Pons (tissue), 1 donor: ENCODE measurements at places on chromosomes 13 and 19.

- DNase-seq, result peak; percentile 15
Measured at GRCh38 chr19:9883231-9883758, 48.2 kb downstream of the PIN1 start.

- DNase-seq, result no peak
Measured at GRCh38 chr13:35927567-35928021, 203.6 kb downstream of the DCLK1 start.

DNA sequence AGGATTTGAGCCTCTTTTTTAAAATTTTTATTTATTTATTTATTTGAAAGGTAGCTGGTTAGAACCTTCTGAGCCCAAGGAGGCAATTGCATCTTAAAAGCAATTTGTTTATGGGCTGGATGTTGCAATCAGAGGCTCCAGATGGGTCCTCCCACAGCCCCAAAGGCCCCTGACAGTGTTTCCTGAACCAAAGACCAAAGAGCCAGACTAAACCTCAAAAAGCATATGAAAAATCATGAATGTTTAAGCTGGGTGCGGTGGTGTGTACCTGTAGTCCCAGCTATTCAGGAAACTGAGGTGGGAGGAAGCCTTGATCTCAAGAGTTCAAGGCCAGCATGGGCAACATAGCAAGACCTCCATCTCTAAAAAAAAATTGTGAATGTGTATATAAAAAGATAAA, 67.8 kb upstream of the RGCC start:
- DNase-seq, result no peak

- DNase-seq, result peak; percentile 58
Measured at GRCh38 chr13:33446821-33447725, 161.5 kb upstream of the STARD13 start.

DNA sequence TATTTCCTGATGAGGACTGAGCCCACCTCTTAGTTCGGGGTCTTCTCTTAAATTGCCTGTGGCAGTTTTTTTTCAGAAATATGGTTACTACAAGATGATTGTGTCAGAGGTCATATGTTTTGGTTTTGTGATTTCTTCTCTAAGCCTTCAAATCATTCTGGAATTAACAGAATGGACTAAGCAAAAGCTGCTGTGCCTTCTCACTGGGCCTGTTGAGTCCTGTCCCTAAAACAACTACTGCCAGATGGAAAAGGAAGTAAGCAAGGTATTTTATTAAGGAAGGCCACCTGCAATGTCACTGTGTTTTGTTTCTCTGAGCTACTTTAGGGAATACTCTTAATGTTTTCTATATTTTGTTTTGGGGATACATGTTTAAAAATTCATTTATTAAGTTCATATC, 470.8 kb downstream of the PCDH20 start:
- no peak for DNase-seq

DNA sequence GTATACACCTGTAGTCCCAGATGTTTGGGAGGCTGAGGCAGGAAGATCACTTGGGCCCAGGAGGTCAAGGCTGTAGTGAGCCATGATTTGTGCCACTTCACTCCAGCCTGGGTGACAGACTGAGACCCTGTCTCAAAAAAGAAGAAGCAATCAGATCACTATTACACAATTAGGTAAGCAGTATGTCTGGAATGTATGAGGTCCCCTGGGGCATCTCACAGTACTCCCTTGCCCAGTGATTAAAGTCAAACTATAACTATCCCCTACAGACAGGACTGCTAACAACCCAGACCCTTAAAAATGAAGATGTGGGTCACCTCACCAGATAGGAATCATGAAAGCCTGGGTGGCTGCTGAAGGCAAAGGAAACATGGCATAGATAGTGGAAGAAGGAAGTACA, 9.4 kb upstream of the PAN3 start:
- DNase-seq, result no peak

- DNase-seq, result no peak
Measured at GRCh38 chr13:103371271-103371670, 305.1 kb upstream of the SLC10A2 start.

DNA sequence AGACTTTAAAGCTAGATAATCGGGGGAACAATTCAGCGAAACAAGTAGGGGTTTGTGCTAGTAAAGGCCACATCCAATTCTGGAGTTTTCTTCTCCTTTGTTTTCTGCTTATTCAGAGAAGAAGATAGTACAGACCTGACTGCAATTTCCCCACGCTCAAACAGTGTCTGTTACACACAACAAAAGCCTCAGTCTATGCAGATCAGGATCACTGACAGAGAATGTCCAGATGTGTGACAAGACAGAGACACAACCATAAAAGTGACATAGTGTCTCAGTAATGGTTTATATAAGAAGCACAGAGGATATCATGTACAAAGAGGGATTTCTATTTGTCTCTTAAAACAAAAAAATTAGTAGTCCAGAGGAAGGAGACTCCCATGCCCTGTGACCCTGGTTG, 70.7 kb upstream of the GTF3A start:
- peak; percentile 91 for DNase-seq

- DNase-seq, result no peak
Measured at GRCh38 chr13:50459046-50459445, 384.4 kb downstream of the DLEU7 start.

- peak; percentile 87 for DNase-seq
Measured at GRCh38 chr13:100514788-100515409, 73.7 kb downstream of the GGACT start.

- no peak for DNase-seq
Measured at GRCh38 chr19:670609-671075, 5.5 kb upstream of the FSTL3 start.

DNA sequence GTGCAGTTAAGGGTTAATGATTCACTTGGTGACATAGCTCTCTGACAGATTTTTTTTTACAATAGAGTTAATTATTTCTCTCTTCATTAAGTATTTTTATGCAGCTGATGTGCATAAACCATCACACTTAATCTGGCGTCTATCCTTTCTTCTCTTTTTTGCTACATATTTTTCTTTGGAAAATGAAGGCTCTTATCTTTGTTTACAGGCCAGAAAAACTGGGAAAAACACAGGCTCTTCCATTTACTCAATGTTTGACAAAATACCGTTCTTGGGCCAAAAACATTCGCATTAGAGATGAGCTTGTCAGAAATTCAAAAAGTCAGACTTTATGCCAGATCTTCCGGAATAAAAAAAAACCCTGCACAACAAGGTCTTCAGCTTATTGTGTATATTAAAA, 12.0 kb downstream of the ZNF253 start:
- no peak for DNase-seq

GRCh38 chr19:29547361-29547960, 21.7 kb downstream of the VSTM2B start:
- DNase-seq, result no peak

- no peak for DNase-seq
Measured at GRCh38 chr19:6070720-6071485, 39.4 kb downstream of the RFX2 start.

DNA sequence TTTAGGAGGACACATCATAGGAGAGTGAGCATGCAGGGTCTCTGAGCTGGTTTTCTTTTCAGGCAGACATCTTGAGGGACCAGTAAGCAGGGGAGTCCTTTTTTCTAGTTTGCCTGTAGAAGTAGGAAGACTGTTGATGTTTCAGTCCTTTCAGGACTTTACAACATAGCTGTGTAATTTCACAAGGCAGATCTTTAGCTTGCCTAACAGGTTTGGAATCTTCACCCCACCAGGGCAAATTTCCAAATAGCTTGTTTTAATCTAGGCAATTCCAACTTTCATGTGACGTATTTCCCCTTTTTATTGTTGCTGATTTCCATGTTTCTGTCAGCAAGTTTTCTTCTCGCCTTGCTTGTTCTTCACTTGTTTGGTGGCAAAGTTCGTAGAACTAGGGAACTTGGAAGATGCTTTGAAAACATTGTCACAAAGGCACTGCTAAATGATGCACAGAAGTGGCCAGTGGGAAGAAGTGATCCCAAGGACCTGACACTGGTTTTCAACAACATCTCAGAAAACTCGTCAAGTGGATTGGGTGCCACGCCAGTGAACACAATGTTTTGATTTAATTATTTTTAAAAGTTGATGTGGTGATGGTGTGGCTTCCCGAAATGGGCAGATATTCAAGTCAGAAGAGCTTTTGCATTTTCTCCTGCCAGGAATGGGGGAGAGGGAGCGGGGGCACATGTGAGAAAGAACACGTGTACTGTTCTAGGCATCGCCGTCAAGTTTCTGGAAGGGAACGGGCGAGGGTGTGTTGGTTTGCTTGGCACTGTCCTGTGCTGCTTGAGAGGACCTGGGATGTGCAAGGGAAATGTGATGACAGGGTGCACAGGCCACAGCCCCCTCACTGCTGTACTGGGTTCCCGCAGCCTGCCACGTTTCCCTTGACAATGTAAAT, 418.6 kb downstream of the OXGR1 start:
- no peak for DNase-seq
